Fibroblast of skin of scalp (primary cell): ENCODE measurements at places on chromosomes 3 and 15.

- peak; percentile 31 for DNase-seq
These were observed 738 bp downstream of the ACAP2 start for GRCh38 chr3:195441992-195442572.

GRCh38 chr3:16053794-16054193 lies 120.7 kb upstream of the GALNT15 start:
- peak; percentile 29 for DNase-seq

GRCh38 chr3:106006001-106006400 lies 137.2 kb upstream of the CBLB start:
- DNase-seq: peak; percentile 61

- no peak for DNase-seq
These were observed 94.2 kb downstream of the THRB start for GRCh38 chr3:24400450-24400849.

GRCh38 chr15:96237002-96237401 lies 93.5 kb upstream of the NR2F2 start:
- no peak for DNase-seq

DNA sequence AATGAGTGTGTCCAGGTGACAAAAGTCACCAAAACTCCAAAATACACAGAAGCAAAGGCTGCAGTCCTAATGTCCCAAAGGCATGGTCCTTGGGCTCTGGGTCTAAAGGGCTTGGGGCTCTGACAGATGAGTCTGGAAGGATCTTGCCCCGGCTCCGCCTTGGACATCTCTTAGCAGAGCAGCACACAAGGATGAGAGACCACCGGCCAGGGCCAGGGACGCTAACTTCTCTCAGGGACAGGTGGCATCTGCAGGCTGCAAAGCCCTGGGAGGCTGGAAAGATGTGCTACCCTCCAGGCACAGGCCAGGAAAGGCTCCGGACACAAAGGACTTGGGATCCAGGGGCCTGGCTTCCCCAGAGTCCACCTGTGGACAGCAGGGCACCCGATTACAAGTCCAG lies 14.1 kb upstream of the SHISA5 start:
- no peak for DNase-seq
